Esophagus squamous epithelium (tissue), 5 donors: ENCODE measurements at places on chromosomes 2 and 18. TPM values are rescaled to one million over a fixed set of nuclear protein-coding genes. Genes with fewer than 3 reads are reported as not detected.

The SERPINB13 gene
- total RNA-seq, result 175 TPM

The REG1B gene
- not detected for total RNA-seq

The SLC25A12 gene
- 26.8 TPM for total RNA-seq

The EVX2 gene
- not detected for total RNA-seq

The SATB2 gene
- 0.92 TPM for total RNA-seq

The EMILIN2 gene
- total RNA-seq, result 3.6 TPM

The ALKAL2 gene
- total RNA-seq, result not detected

The GRB14 gene
- 0.31 TPM for total RNA-seq

The ANTXR1 gene
- 7.8 TPM for total RNA-seq

The MATN3 gene
- total RNA-seq, result 0.45 TPM

The HTR2B gene
- not detected for total RNA-seq

The RNU2-63P gene
- not detected for total RNA-seq

The HOXD8 gene
- total RNA-seq, result 4.6 TPM

The MEP1B gene
- total RNA-seq, result not detected

The CD226 gene
- 1.9 TPM for total RNA-seq

The CENPA gene
- 6.5 TPM for total RNA-seq

The ATOH8 gene
- total RNA-seq, result 24.6 TPM

The PPP3R1 gene
- total RNA-seq, result 28.6 TPM

The DNAH6 gene
- total RNA-seq, result 0.38 TPM

The CABLES1 gene
- total RNA-seq, result 9.6 TPM

The SKOR2 gene
- total RNA-seq, result not detected

The ORMDL1 gene
- 45.6 TPM for total RNA-seq

The BOLL gene
- not detected for total RNA-seq

The TRIP12 gene
- 174 TPM for total RNA-seq

The AGXT gene
- not detected for total RNA-seq

The TPO gene
- total RNA-seq, result 1.9 TPM

The DYSF gene
- total RNA-seq, result 5.5 TPM

The NEU4 gene
- not detected for total RNA-seq

The HK2 gene
- total RNA-seq, result 26.0 TPM

The ITGB6 gene
- total RNA-seq, result 42.2 TPM

The TYMS gene
- 17.6 TPM for total RNA-seq

The CRYGC gene
- total RNA-seq, result not detected

The CD8A gene
- total RNA-seq, result 6.5 TPM

The TWIST2 gene
- total RNA-seq, result 5.7 TPM

The DPP10 gene
- total RNA-seq, result 0.38 TPM

The TUBA3D gene
- total RNA-seq, result not detected

The PFN4 gene
- not detected for total RNA-seq

The TCF23 gene
- total RNA-seq, result not detected
